Stimulated activated CD8-positive, alpha-beta memory T cell treated with anti-CD3 and anti-CD28 coated beads, Interleukin-4, amount 100 ng/mL, for 1 hour (primary cell): ENCODE measurements at places on chromosomes 5 and 9.

GRCh38 chr9:83238871-83239640 lies 176.1 kb upstream of the RASEF start:
- no peak for DNase-seq

- DNase-seq: no peak
These were observed 18.8 kb upstream of the FANCC start for GRCh38 chr9:95336281-95336680.

DNA sequence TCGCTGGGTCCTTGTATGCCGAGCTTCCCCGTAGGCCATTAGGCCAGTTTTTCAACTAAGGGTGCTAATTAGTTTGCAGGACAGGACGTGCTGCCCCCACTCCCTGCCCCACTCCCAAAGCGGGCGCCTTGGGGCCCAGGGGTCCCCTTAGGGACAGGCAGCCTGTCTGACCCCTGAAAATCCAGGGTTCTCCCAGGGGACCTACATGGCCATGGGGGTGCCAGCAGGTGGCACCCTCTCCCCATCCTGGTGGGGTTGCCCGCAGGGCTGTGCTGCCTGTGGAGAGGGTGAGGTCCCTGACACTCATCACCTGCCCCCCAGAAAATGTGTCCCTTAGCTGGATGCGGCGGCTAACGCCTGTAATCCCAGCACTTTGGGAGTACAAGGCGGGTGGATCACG lies 8.5 kb upstream of the CCDC187 start:
- DNase-seq: no peak

- DNase-seq: no peak
These were observed 14.0 kb downstream of the TRIM14 start for GRCh38 chr9:98105006-98105405.

- no peak for DNase-seq
These were observed 167.6 kb downstream of the ASTN2 start for GRCh38 chr9:117247266-117247665.
